Umbilical cord (tissue), 2 donors: ENCODE measurements at places on chromosomes 4 and X. TPM values are rescaled to one million over a fixed set of nuclear protein-coding genes. Genes with fewer than 3 reads are reported as not detected.

The NEUROG2 gene
- total RNA-seq = 2.2 TPM

The EXOC1 gene
- total RNA-seq = 51.3 TPM

The CXCL9 gene
- total RNA-seq = 1.4 TPM

The MGARP gene
- 21.2 TPM for total RNA-seq

The HPGDS gene
- total RNA-seq = 18.3 TPM

The IQCM gene
- not detected for total RNA-seq

The AMTN gene
- total RNA-seq = 0.96 TPM

The ASB5 gene
- 3.6 TPM for total RNA-seq

The MAGEE2 gene
- 0.48 TPM for total RNA-seq

The CHRDL1 gene
- 10.1 TPM for total RNA-seq

The MTTP gene
- total RNA-seq = 5.1 TPM

The GPR173 gene
- total RNA-seq = not detected

The HTR2C gene
- not detected for total RNA-seq

The SLC2A9 gene
- total RNA-seq = 11.1 TPM

The TMSB15A gene
- total RNA-seq = 25.8 TPM

The NPNT gene
- total RNA-seq = 62.1 TPM

The SLC4A4 gene
- total RNA-seq = 4.3 TPM

The XPNPEP2 gene
- 0.24 TPM for total RNA-seq

The SSX4B gene
- not detected for total RNA-seq

The SPANXN3 gene
- not detected for total RNA-seq

The CRLF2 gene
- 3.9 TPM for total RNA-seq

The GCNA gene
- total RNA-seq = 0.96 TPM

The RNF150 gene
- total RNA-seq = 8.7 TPM

The ZAR1 gene
- total RNA-seq = 0.48 TPM

The TEC gene
- total RNA-seq = 5.1 TPM

The RNF212 gene
- 9.1 TPM for total RNA-seq

The RBM10 gene
- total RNA-seq = 28.4 TPM

The DGAT2L6 gene
- 0.96 TPM for total RNA-seq

The KIT gene
- 6.3 TPM for total RNA-seq

The ARX gene
- not detected for total RNA-seq

The VCX3B gene
- total RNA-seq = not detected

The ZNF711 gene
- 10.4 TPM for total RNA-seq

The MMRN1 gene
- 17.8 TPM for total RNA-seq

The SRPX2 gene
- total RNA-seq = 40.0 TPM

The HERC5 gene
- 0.72 TPM for total RNA-seq

The DKK2 gene
- total RNA-seq = 179 TPM

The LIMCH1 gene
- total RNA-seq = 144 TPM
